Fibroblast of villous mesenchyme (primary cell): ENCODE measurements at places on chromosomes 5 and 9. TPM values are rescaled to one million over a fixed set of nuclear protein-coding genes. Genes with fewer than 3 reads are reported as not detected.

DNA sequence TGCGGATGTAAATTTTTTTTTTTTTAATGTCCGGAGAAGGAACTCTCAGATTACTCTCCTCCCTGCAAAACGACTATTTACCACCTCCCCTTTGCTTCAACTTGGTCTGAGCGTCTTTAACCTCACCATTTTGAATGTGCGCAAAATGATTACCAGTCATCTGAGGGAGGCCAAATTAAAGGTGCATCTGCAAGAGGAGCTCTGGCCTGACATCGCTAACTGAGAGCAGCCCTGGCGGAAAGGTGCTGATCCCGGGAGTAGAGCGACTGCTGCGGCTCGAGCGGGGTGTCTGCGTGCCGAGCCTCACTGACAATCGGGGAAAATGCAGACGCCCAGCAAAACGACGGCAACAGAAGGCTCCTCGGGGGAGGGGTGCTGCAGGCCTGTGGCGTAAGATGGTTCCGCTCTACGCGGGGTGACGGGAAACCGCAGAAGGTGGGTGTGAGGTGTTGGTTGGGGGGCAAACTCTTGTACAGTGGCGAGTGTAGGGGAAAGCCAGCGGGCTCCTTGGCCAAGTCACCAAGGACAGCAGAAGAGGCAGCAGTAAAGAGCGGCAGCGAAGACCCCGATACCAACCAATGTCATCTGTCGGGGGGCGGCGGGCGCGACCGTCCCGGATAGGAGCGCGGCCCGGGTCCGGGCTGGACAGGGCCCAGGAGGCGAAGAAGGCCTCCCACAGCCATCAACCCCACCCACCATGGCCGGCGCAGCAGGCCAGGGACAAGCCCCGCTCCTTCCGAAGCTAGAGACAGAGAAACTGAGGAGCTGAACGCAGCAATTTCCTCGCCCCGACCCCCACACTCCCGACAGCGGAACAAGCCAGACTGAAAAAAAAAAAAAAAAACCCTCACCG, 557 bp downstream of the PJA2 start:
- DNase-seq: peak; percentile 88

GRCh38 chr5:96942078-96942477, 6.2 kb downstream of the LNPEP start:
- no peak for DNase-seq

DNA sequence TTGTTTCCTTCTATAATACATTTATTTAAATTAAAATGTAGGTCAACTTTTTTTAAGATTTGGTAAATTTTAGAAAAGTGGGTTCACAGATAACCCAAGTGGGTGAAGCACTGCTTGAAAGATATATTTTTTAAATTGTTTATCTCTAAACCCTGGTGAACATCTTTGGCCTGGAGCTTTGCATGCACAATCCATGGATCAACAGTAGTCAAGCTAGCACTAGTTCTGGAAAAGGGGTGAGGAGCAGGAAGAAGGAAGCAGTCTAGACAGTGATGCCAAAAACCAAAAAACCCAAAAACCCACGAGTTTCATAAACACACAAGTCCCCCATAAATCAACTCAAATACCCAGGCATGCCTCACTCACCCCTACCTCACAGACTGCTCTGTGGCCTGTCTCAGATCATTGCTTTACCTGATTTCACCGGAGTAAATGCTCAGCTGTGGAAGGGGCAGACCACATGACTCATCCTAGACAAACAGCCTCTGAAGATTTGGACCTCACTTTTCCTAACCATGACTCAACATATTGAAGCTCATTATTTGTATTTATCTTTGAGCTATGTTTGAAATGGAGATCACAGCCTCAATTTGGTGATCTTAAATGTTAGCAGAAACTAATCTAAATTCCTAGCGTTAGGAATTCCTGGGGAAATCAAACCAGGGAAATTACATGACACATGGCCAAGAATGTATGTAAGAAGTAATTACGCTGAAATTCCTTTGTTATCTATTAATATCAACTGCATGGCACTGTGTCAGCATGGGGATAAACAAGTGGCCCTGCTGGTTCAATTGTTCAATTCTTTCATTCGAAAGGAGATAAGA, 149.6 kb downstream of the ZNF608 start:
- DNase-seq: peak; percentile 77

Gene RECK
- total RNA-seq: 30.9 and 32.8 TPM in 2 replicates

Gene GFI1B
- under 0.01 and 0.32 TPM in 2 replicates for total RNA-seq

DNA sequence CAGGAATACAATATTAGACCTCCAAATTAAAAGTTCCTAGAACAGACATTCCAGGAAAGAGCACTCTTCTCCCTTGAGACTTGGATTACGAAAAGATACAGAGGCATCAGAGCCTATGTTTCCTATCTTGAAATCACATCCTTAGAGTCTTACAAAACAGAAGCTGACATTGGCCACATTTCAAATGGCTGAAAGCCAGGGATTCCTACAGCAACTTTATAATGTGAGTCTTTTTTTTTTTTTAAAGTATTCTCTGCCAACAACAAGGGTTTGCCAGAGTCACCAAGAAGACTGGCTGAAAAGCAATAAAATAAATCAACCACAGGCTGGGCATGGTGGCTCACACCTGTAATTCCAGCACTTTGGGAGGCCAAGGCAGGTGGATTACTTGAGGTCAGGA, 63.1 kb downstream of the TRPM6 start:
- DNase-seq: peak; percentile 32

DNA sequence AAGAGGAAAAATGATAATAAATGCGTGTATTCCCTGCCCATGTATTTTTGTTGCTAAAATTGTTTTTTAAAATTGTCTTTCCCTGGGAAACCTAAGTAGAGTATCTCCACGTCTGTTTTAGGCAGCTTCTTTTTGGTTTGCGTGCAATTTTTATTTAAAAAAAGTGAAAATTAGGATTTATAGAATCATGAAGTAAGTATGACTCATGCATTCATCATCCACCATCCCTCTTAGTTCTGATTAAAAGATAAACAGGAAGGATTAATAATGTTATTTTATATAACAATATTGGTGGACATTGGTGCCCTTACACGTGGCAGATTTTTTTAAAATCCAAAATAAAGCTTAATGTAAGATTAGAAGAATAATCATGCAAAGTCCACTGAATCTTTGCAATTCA, 358.7 kb downstream of the MED10 start:
- no peak for DNase-seq

GRCh38 chr9:101478444-101478843, 42.9 kb upstream of the ALDOB start:
- no peak for DNase-seq

DNA sequence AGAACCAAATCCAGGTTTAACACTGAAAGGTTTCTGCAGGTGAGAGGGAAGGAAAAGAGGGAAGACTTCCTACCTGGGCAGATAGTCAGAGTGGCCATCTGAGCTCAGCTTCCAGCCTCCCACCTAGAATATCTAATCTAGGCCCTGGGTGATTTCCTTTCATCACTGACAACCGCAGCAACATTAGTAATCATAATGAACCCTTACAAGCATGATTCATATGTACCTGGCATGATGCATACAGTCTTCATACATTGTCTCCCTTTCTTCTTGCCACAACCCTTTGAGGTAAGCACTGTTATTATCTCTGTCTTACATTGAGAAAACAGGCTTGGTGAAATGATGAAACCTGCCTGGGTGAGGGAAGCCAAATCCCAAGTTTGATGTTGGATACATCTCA, 13.5 kb downstream of the AFAP1L1 start:
- DNase-seq: no peak

Gene ZFP37
- total RNA-seq: 1.6 and 2.6 TPM in 2 replicates

GRCh38 chr5:180156141-180156540, 52.9 kb downstream of the RASGEF1C start:
- no peak for DNase-seq

- no peak for DNase-seq
These were observed 58.0 kb downstream of the RCL1 start for GRCh38 chr9:4850603-4851310.

DNA sequence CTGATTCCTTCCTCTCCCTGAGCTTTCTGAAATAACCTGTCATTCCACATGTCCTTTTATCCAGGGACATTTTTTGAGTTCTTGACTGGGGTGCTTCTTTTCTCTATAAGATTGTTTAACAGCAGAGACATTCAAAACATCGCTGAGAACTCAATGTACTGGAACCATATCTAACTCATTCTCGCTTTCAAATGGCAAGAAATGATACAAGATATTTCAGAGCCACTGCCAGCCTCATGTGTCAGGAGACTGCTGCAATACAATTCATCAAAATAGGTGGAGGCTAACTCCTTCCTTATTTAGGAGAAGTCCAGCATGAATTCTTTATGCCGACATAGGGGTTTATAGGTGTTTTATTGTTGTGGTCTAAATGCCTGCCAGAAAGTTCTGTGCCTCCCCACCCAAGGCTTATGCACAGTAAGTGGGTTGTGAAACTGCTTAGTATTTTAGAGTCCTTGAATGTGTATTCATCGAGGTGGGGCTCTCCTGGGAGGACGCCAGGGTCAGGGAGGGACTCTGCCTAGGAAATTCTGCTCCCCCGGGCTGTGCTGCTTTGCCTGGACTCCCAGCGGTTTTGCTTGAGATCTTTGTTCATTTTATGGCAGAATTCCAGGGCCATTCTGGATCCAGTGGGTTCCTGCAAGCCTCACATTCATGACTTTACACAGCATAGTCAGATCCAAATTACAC, 53.9 kb downstream of the ZNF474 start:
- peak; percentile 50 for DNase-seq

GRCh38 chr9:33101104-33101951, 24.9 kb upstream of the SMU1 start:
- no peak for DNase-seq

DNA sequence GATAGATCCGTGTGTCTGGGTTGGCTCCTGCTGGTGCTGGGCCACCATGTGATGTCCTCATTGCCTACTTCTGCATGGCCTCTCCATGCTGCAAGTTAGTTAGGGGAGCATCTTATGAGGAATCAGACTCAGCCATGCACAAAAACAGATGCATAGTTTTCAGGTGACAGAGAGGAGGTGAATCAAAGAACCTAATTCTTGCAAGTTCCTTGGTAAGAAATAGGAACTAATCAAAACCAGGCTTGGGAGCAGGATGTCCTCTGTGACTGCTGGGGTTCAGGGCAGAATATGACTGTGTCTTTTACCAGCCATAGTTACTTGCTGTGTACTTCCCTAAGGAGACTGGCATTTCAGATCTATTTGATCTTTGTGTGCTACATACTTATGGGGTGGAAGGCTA, 61.6 kb downstream of the C9orf152 start:
- no peak for DNase-seq

Gene TPPP
- total RNA-seq: under 0.01 TPM in 2 replicates

GRCh38 chr9:116319480-116319879, 165.9 kb downstream of the PAPPA start:
- DNase-seq: no peak

GRCh38 chr5:126984632-126985031, 45.7 kb downstream of the MARCHF3 start:
- DNase-seq: peak; percentile 53

DNA sequence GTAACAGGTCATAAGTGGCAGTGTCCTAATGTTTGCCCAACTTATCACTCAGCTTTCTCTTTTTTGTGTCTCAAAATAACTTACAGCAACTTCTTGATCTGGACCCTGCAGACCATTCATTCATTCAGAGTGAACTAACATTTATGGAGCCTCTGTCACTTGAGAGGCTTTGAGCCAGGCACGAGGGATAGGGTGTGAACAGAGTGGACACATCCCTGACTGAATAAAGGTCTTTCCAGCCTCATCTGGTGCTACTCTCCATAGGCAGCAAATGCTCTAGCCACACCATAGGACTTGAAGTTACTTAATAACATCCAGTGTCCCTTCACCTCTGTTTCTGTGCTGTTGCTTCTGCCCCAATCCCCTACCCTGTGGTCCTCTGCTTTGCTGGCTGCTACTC, 212.1 kb upstream of the FBN2 start:
- no peak for DNase-seq

Gene ASPN
- total RNA-seq: 1.6 and 3.9 TPM in 2 replicates

Gene SFXN1
- 54.4 and 86.8 TPM in 2 replicates for total RNA-seq

Gene TAF9
- total RNA-seq: 66.4 and 94.6 TPM in 2 replicates

Gene LECT2
- not detected in 2 replicates for total RNA-seq

Gene SLCO6A1
- total RNA-seq: under 0.01 and 0.32 TPM in 2 replicates
